Activated B cell treated with CpG ODN at 0.5 μM for 24 hours (primary cell): ENCODE measurements at places on chromosomes 6 and 20. TPM values are rescaled to one million over a fixed set of nuclear protein-coding genes. Genes with fewer than 3 reads are reported as not detected.

GRCh38 chr6:67433124-67433523, 1202.0 kb upstream of the ADGRB3 start:
- DNase-seq, result no peak

NMBR gene
- total RNA-seq, result not detected in 2 replicates

SNRPB2 gene
- 61.1 and 66.3 TPM in 2 replicates for total RNA-seq

- no peak for DNase-seq
Measured at GRCh38 chr20:54624706-54625390, 149.5 kb downstream of the DOK5 start.

DNA sequence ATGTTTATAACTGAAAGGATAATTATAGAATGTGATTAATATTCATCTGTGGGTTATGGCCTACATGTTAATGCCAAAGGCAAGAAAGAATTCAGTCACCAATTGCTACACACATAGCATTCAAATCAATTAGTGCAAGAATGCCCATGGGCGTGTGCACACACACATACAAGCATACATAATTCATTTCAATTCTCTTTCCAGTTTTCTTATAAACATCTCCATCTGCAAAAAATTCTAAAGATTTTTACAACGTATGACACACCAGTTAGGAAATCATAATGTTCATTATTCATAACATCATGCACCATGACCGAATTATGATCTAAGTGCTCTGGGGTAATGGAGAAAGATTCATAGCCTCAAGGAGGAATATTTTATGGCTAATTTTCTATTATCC, 111.0 kb upstream of the ADTRP start:
- DNase-seq, result no peak

LRP11 gene
- 0.29 TPM in 2 replicates for total RNA-seq

RSPH9 gene
- total RNA-seq, result 0.17 TPM in 1 of 2 replicates, not detected in the other

- no peak for DNase-seq
Measured at GRCh38 chr20:53664121-53664520, 70.5 kb upstream of the ZNF217 start.

DNA sequence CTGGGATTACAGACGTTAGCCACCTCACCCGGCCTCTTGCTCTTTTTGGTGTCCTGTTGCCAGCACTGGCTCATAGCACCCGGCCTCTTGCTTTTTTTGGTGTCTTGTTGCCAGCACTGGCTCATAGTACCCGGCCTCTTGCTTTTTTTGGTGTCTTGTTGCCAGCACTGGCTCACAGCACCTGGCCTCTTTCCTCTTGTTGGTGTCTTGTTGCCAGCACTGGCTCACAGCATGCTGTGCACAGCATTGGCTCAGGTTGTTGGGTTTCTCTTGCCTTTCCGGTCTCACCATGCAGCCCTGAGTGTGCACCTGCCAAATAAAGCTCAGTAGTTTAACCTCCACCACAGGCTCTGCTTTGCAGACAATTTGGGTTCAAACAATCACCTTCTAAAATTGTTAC, 208.2 kb downstream of the THBS2 start:
- DNase-seq, result no peak

PHF20 gene
- 72.3 and 86.0 TPM in 2 replicates for total RNA-seq

DNA sequence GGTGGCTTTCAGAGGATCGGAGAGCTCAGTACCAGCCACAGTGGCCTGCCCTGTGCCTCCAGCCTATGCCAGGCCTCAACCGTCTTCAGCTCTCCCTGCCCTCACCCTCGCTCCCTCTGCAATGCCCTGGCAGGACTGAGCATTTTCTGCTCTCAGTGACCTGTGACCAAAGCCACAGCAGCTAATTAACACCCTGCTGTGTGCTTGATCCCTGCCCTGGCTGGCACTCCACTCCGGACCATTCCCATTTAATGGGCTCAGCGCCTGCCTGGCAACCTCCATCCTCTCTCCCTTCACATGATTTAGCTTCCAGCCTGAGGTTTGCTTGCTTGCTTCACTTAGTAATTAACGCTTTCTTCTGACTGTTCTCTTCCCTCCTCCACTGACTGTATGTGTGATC, 287.5 kb downstream of the LRFN2 start:
- no peak for DNase-seq

DNA sequence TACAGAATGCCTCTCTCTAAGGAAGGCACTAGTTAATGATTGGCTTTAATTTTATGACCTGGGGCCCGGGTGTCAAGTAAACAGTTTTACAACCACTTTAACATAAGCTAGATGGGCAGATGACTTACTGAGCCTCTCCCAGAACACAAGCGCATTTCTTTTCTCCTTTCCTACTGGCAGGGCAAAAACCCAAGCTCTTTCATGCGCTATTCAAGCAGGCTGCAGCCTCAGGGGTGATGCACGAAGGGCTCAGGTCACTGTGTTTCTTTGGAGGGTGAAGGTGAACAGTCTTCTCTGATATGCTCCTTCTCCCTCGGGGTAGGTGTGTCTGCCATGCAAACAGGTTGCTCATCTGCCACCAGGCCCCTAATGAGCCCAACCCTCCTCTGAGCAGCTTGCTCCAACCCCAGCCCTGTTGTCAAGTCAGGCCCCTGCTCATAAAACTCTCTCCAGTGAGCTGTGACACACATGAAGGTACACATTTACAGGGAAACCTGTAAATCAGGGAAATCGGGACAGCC, 73.5 kb upstream of the CDH4 start:
- DNase-seq, result no peak

ZC3H12D gene
- total RNA-seq, result 184 and 225 TPM in 2 replicates

PBOV1 gene
- not detected in 2 replicates for total RNA-seq

DNA sequence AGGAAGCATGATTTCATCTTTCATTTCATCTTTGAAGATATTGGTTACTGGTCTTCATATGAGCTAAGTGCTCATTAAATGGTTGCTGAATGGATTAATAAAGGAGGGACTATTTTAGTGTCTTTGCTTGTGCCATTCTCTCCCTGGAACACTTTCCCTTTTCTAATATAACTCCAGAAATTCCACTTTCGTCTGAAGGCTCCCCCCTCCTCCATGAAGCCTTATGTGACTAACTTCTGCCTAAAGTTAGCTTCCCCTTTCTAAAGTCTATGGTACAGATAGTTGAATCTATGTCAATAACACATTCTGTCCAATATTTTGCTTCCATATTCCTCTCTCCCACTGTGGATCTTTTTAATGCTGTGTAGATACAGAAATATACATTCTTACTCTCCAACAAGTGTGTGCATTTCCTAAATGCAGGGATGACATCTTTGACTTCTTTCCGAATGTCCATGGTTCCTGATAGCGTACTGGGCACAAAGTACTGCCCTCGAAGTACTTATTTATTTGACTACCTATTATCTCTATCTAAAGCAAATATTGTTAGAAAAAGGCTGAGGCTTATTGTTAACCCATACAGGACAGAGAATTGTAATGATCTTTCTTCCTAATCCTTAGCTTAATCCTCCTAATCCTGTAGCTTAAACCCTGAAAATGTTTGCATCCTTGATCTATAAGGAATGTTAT, 84.7 kb upstream of the ELOVL5 start:
- DNase-seq, result no peak

GRCh38 chr6:120405947-120406346, 928.3 kb downstream of the TBC1D32 start:
- DNase-seq, result no peak

YIPF3 gene
- 51.7 and 59.1 TPM in 2 replicates for total RNA-seq

GRCh38 chr20:13302647-13303450, 81.8 kb downstream of the ISM1 start:
- no peak for DNase-seq

GRCh38 chr20:34209111-34209510, 32.1 kb upstream of the ASIP start:
- no peak for DNase-seq

POPDC3 gene
- total RNA-seq, result not detected in 2 replicates
